ENCODE measurements at places on chromosomes 1 and 21.

DNA sequence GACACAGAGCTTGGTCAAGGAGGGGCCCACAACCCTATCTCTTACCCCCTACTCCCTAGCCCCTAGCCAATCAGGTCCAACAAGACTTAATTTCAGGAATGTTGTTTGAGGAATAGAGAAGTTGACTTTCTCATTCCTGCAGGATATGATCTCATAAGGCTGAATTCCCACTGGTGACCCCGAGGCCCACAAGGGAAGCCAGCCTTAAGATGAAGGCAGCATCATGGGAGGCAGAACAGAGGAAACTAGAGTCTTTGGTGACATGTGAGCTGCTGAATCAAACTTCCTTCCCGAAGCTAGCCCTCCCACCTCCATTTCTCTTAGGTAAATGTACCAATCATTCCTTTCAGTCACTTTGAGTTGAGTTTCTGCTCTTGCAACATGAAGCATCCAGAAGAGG, 9.1 kb upstream of the PDIK1L start:
- DNase-seq: no peak

DNA sequence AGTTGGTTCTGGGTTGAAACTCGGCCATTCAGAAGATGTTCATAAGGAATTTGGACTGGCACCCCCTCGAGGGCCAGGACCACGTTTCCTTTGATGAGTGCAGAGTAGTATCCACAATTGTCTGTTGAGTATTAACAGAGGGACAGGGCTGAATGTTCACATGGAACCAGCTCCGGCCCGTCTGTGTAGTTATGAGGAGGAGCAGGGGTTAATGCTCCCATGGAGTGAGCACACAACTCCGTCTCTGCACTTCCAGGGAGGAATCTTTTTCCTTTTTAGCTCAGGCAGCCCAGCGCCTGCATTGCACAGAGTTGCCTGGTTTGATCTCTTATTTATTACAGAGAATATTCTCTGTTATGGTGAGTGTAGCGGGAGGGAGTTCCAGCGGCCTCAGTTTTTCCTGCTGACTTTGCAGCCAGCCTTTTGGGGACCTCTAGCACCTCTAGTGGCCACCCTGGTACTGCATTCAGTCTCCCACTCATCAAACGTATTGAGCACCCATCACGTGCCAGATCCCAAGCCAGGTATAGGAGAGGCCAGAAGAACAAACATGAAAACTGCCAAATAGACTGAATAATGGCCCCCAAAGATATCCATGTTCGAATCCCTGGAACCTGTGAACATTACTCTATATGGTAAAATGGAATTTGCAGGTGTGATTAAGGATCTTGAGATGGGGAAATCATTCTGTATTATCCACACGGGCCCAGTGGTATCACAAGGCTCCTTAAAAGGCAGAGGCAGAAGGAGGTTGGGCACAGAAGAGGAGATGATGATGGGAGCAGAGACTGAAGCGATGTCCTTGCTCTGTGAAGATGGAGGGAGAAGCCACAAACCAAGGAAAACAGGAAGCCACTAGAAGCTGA, 167.7 kb upstream of the CSF3R start:
- DNase-seq: peak; percentile 31

- peak; percentile 81 for DNase-seq
Observed at GRCh38 chr1:169106095-169106920, at the start of gene ATP1B1. Gene ATP1B1, plus strand, starts transcription at chr1:169106690. Its CDS starts 140 bp downstream, at chr1:169106830.

GRCh38 chr1:13892198-13892597, 192.2 kb downstream of the PRDM2 start:
- DNase-seq: no peak

DNA sequence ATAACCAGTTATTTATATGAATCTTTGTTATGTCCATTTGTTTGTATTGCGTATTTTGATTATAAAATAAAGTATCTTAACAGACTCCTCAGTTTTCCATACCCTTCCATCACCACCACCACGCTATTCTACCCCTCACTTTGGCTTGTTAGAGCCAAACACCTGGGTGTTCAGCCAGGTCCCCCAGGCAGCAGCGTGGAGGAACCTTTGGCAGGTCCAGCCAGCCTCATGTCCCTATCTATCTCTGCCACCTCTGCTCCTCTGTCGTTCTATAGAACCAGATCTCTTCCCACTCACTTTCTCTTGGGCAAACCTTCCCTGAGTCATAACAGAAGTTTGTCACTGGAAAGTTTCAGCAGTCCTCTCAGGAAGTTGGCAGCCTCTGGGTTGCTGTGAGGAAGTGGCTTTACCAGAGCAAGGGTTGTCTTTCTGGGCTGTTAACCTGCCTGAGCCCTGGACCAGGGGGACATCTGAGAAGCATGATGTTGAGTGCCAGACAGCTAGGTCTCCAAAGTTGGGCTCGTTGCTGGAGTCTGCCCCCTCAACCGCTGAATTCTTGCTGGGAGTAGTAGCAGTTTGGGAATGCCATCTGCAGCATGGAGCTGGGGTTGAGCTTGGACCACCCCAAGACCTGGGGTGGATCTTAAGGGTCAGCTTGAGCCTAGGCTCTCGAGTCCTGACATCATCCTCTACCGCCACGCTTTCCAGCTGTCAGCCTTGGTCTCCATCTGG, 996 bp upstream of the SH3BGRL3 start:
- DNase-seq: no peak

DNA sequence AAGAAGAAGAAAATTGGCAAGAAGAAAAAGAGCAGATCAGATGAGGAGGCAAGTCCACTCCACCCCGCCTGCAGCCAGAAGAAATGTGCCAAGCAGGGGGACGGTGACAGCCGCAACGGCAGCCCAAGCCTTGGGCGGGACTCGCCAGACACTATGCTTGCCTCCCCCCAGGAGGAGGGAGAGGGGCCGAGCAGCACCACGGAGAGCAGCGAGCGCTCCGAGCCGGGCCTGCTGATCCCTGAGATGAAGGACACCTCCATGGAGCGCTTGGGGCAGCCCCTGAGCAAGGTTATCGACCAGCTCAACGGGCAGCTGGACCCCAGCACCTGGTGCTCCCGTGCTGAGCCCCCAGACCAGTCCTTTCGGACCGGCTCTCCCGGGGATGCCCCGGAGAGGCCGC, 9.0 kb upstream of the SLC25A34 start:
- no peak for DNase-seq

GRCh38 chr1:95701450-95702173, 467.6 kb downstream of the RWDD3 start:
- DNase-seq: no peak

GRCh38 chr1:226216056-226216455, 7.4 kb upstream of the MIXL1 start:
- DNase-seq: no peak

- no peak for DNase-seq
Observed at GRCh38 chr21:16372586-16372985, 642.8 kb downstream of the USP25 start.

- DNase-seq: no peak
Observed at GRCh38 chr1:98763488-98764150, 102.1 kb downstream of the SNX7 start.

- DNase-seq: no peak
Observed at GRCh38 chr1:172926070-172926469, 124.7 kb downstream of the TNFSF18 start.

DNA sequence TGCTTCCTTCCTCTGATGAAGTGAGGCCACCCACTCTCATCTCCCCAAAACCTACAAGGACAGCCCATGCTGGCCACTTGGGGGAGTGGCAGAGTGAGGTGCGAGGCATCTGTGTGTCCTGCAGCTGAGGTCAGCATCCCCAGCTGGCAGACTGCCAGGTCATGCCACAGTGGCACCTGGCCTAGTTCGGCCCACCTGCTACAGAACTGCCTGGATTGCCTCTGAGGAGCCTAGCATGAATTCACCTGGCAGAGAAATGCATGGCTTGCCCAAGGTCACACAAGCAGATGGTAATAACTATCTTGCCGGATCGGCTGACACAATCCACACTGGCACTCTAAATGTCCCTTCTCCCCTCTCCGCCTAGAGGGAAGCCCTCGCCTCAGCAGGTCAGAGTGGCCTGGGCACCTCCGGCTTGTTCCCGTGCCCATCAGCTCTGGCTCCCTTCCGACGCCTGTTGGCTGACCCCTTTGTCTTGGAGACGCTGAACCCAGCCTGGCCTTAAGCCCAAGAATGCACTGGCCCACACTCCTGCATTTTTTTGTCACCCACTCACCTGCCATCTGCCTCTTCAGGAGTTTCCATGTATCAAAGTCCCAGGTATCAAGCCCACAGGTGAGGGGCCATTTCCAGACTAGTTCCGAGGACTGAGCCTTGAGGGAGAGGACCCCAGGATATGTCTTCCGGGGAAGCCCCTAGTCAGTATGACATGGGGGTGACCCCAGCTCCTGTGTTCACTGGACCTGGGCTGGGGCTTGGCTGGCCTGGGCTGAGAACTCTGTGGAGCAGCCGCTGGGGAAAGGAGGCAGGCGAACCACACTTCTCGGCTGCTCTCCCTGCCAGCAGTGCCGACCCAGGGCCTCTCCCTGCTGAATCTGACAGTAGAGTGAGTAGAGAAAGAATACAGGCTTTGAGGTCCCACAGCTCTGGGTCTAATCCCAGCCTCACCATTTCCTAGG, 21.7 kb downstream of the ECE1 start:
- no peak for DNase-seq

GRCh38 chr1:172485626-172486025, 41.8 kb upstream of the PIGC start:
- DNase-seq: no peak

DNA sequence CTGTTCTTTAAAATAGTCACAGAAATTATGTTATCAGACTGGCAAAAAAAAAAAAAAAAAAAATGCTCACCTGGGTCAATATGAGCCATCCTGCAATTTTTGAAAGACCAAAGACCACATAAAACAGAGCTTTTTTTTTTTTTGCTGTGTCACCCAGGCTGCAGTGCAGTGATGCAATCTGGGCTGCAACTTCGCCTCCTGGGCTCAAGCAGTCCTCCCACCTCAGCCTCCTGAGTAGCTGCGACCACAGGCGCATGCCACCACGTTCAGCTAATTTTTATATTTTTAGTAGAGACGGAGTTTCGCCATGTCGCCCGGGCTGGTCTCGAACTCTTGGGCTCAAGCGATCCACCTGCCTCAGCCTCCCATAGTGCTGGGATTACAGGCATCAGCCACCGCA, 62.8 kb downstream of the RGS13 start:
- DNase-seq: no peak

DNA sequence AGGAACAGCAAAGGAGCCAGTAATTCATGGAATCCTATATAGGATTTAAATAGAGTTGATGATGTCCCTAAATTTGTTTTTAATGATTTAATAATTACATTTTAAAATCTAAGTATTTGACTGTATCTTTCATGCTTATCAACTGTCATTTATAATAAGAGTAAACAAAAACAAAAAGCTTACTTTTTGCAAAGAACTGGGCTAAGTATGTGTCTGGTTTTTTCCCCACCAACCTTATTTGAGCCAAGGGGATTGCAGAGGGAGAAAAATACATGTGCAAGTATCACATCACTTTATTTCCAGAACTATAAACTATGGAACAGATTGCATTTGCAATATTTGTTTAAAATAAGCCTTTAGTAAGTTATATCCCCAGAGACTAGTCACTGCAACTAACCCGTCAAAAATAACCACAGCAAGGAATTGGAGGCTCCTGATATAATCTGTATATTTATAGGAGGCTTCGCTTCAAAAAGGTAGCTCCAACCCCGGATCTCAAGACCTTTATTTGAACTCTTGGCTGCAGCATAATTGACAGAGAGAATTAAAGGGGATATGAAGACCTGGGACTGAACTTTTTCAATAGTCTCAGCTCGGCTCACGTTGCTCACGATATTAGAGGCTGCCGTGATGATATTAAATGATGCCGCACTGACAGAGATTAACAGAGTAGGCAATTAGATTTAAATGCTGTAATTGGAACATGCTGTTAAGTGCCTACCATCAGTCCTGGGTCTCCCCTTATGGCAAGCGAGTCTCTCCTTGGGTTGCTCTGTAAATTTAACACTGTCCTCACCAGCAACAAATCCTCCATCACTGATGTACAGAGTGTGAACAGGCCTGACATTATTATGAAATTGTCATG, 329.1 kb upstream of the NFIA start:
- DNase-seq: no peak

DNA sequence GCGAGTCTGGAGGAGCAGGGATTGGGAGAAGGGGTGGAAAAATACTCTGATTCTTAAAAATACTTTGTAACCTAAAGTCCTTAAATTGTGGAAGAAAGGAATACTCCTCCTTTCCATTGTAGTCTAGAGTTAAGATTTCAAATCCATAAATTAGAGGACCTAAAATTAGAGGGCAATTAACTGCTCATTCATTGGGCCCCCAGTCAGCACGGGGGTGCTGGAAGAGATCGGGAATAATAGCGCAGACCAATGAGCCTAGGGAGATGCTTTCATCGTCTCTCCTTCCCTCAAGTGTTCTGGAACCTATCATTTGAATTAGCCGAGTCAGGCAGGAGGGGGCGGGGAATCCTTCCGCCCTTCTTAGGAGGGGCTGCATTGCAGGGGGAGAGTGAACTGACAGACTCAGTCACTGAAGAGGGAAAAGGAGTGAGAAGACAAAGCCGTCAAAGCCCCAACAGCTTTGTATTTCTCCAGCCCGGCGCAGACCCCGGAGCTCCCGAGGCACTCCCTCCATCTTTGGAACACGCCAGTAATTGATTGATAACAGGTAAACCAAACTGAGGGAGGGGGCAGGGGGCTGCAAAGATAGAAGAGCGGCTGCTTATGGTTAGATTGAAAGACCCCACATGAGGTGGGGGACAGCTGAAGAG, at the start of gene MLLT11:
Gene MLLT11, plus strand, starts transcription at position 391 of the 650 bp plus-strand sequence. CDS start 6,828 bp downstream, outside the sequence.
- no peak for DNase-seq

- DNase-seq: peak; percentile 47
Observed at GRCh38 chr1:41673806-41674205, 189.3 kb upstream of the EDN2 start.

DNA sequence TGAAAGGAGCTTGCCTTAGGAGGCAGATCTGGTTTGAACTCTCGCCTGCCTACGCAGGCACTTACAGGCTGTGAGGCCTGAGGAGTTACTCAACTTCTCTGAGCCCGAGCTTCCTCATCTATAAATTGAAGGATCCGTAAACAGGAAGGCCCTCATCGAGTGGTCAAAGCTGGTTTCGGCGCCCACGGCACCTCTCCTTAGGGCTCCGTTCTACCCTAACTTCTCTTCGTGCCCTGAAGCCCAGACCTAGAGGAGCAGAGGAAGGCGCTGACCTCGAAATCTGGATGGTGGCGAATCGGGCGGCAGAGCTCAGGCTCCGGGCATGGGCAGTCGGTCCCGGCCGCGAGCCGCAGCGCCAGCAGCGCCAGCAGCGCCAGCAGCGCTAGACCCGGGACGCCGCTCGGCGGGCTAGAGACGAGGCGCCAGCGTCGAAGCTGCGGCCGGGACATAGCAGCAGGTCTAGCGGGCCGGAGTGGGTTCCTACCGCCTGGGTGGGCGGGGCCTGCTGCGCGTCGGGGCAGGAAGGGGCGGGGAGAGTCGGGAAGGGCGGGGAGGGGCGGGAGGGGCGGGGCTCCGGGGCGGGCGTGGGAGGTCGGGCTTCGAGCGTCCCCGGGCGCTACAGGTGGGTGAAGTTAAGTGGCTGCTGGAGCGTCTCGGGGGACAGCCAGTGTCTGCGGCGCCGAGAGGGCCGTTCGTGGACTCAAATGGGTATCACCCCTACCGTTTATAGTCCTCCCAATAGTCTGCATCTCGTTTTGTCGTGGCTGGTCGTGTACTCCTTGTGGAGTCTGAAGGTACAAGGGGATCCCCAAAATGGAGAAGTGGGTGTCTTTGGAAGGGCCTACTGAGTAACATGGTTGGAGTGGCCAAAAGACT, at the start of gene CTBS:
Gene CTBS, minus strand, starts transcription at position 474 of the 876 bp plus-strand sequence. Its CDS starts 25 bp downstream, at position 449.
- DNase-seq: peak; percentile 76

All from activated T-helper 1 cell treated with anti-CD3 and anti-CD28 coated beads, Interleukin-12 subunit alpha, Interleukin-12 subunit beta, Interleukin-2, Interleukin-4 antibody, amounts not matched to agents 30 ng/mL and 10 ng/mL and 1 ng/mL, durations not matched to agents 14 hours and 24 hours and 36 hours (primary cell).